ENCODE measurements at places on chromosomes 7 and 10. TPM values are rescaled to one million over a fixed set of nuclear protein-coding genes. Genes with fewer than 3 reads are reported as not detected.

Gene NXPH1
- total RNA-seq, result not detected

DNA sequence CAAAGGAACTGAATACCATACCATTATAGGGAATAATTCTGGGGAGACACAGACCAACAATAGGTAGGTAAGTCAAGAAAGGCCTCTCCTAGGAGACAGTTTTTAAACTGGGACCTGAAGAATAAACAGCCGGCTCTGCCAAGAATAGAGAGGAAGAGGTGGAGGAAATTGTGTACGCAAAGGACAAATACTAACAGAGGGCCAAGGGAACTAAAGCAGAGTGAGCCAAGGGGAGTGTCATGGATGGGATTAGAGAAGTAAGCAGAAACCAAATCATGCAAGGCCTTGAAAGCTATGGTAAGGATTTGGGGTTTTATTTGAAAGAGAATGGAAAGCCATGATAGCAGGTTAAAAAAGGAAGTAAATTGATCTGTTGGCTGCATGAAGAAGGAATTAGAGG, 18.1 kb upstream of the ITGB8 start:
- no peak for DNase-seq
- no peak overlapping the region for H3K4me3 ChIP-seq
- no peaks in the 10 kb centered on the region for H3K36me3 ChIP-seq
- H3K4me1 ChIP-seq, result no peaks in the 10 kb centered on the region
- no peak overlapping the region for H3K27ac ChIP-seq
- no peaks in the 10 kb centered on the region for H3K27me3 ChIP-seq

GRCh38 chr10:10796774-10797415, 220.8 kb upstream of the CELF2 start:
- no peak overlapping the region for H3K27ac ChIP-seq
- DNase-seq, result no peak
- no peaks in the 10 kb centered on the region for H3K27me3 ChIP-seq
- no peak overlapping the region for H3K4me3 ChIP-seq
- H3K4me1 ChIP-seq, result no peaks in the 10 kb centered on the region

DNA sequence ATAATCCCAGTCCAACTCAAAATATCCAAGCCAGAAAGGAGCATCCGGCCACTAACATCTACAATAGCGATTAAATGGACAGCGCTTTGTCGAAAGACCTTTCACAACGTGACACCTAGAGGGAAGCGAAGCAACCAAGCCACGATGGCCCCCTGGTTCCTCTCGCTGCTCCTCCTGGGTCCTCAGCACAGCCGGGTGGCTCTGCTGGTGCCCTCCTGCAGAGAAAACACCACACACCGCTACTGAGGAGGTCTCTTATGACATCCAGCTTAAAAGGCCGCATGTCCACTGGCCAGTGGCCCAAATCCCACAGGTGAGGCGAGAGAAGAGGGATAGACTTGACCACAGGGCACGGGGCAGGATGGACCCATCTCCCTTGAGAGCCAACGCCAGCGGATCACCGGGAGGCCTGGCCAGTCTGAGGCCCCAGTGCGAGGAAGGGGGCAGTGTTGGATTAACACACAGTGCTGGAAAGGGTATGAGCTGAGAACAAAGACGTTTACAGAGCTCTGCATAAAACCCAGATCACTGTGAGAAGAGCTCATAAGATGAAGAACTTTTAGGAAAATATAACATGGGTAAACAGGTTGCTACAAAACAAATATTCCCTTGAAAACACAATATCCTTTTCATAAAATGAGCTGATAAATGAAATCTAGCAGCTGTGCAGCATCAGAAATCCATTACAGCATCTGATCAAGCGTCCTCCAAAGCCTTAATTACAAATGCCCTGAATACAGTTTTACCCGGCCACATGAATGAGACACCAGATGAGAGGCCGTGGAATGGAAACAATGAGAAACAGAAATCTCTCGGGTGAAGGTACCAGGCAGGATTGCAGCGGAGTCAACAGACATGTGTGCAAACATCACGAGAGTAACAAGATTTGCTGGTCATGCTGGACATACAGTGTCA, 236.7 kb downstream of the DIP2C start:
- no peak for DNase-seq
- no peaks in the 10 kb centered on the region for H3K27me3 ChIP-seq
- no peak overlapping the region for H3K27ac ChIP-seq
- no peak overlapping the region for H3K4me3 ChIP-seq
- H3K36me3 ChIP-seq, result no peaks in the 10 kb centered on the region

DNA sequence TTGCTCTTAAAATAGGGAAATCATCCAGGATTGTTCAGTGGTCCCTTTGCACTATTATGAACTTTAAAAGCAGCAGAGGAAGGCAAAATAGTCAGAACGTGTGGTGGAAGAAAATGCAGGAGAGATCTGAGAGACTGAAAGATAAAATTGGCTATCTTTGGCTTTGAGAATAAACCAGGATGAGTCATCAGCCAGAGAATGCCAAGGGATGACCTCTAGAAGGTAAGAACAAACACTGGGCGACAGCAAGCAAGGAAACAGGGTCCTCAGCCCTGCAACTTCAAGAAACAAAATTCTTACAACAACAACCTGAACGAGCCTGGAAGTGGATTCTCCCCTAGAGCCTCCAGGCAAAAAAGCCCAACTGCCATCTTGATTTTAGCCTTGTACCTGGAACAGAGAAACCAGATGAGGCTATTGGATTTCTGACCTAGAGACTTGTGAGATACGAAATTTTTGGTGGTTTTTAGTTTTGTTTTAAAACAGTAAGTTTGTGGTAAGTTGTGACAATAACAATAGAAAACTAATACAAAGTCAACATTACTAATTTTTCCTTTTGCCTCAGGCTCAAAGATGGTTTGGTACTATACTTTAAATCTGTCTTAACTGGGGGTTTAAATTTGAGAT, 130.2 kb upstream of the CNTNAP2 start:
- DNase-seq, result no peak
- no peaks in the 10 kb centered on the region for H3K27me3 ChIP-seq
- H3K4me3 ChIP-seq, result no peak overlapping the region
- no peak overlapping the region for H3K27ac ChIP-seq
- H3K4me1 ChIP-seq, result no peaks in the 10 kb centered on the region

GRCh38 chr10:44755481-44755880, 155.7 kb upstream of the TMEM72 start:
- no peaks in the 10 kb centered on the region for H3K36me3 ChIP-seq
- no peak overlapping the region for H3K4me3 ChIP-seq
- peaks cover 11% of the 10 kb centered on the region for H3K4me1 ChIP-seq
- no peaks in the 10 kb centered on the region for H3K27me3 ChIP-seq
- no peak for DNase-seq

Gene PTPN20
- total RNA-seq, result 1.9 TPM

Gene ACTR3C
- total RNA-seq, result 31.6 TPM

DNA sequence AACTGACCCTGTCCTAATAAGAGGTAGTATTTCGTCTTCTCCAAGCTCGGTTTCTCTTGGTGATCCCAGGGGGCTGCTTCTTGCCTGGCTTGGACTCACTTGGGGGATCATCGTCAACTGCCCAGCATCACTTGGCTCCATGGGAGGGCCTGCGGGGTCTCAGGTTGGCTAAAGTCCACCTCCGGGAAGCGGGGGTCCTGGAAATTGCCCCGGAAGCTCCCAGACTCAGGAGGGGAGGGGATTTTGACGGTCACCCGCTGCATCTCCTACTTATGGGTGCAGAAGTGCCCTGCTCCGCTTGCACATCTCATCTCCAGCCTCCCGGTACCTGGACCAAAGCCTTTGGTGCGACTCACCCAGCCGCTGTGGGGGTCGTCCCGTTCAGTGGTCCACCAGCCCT, 18.7 kb downstream of the KCNK18 start:
- H3K27ac ChIP-seq, result no peak overlapping the region
- no peak overlapping the region for H3K4me3 ChIP-seq
- peaks cover 8% of the 10 kb centered on the region for H3K4me1 ChIP-seq
- peaks cover 5% of the 10 kb centered on the region for H3K27me3 ChIP-seq

Gene NPC1L1
- total RNA-seq, result 0.88 TPM

GRCh38 chr10:53489335-53490182, 717.0 kb upstream of the MBL2 start:
- H3K4me1 ChIP-seq, result no peaks in the 10 kb centered on the region
- H3K36me3 ChIP-seq, result no peaks in the 10 kb centered on the region
- H3K27me3 ChIP-seq, result no peaks in the 10 kb centered on the region
- H3K4me3 ChIP-seq, result no peak overlapping the region

Gene HOXA2
- 2.9 TPM for total RNA-seq

DNA sequence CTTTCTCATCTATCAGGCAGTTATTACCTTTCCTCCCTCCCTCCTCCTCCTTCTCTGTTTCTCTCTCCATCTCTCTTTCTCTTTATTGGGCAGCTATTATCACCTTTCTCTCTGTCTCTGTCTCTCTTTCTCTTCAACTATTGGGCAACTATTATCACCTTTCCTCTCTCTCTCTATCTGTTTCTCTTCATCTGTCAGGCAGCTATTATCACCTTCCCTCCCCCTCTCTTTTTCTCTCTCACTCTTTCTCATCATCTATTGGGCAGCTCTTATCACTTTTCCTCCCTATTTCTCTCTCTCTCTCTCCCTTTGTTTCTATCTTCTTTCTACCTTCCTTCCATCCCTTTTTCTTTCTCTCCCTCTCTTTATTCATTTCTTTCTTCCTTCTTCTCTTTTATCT, 1.2 kb downstream of the DMBT1 start:
- H3K4me3 ChIP-seq, result no peak overlapping the region
- peaks cover 4% of the 10 kb centered on the region for H3K4me1 ChIP-seq
- no peak for DNase-seq

Gene NUTM2E
- total RNA-seq, result 0.16 TPM

Gene CLRN3
- 9.4 TPM for total RNA-seq

DNA sequence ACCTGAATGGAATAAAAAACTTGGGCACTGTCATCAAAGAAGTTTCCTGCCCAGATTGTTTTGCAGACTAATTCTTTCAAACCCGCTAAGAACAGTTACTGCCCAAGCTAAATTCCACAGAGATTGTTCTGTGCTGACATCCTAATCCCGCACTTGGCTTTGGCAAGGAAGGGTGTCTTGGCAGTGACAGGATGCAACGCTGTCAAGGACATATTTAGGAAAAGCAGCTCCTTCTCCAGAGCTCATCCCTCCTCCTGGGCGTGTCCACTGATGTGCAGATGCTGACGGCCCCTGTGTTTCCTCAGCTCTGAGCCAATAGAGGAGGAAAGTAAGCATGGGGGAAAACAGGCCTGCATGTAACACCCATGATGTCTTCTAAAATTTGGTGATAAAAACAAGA, 74.2 kb downstream of the EEPD1 start:
- no peaks in the 10 kb centered on the region for H3K36me3 ChIP-seq
- H3K27me3 ChIP-seq, result no peaks in the 10 kb centered on the region
- no peaks in the 10 kb centered on the region for H3K4me1 ChIP-seq

- no peak overlapping the region for H3K27ac ChIP-seq
- no peak overlapping the region for H3K4me3 ChIP-seq
- H3K27me3 ChIP-seq, result no peaks in the 10 kb centered on the region
- H3K36me3 ChIP-seq, result no peaks in the 10 kb centered on the region
Measured at GRCh38 chr10:47438857-47439474, 44.9 kb downstream of the ANXA8 start.

GRCh38 chr7:1531979-1532455, 1.5 kb downstream of the MAFK start:
- H3K4me3 ChIP-seq, result peak overlapping the region; percentile 71
- H3K36me3 ChIP-seq, result no peaks in the 10 kb centered on the region
- no peak for DNase-seq
- peaks cover 28% of the 10 kb centered on the region for H3K4me1 ChIP-seq
- no peaks in the 10 kb centered on the region for H3K27me3 ChIP-seq

DNA sequence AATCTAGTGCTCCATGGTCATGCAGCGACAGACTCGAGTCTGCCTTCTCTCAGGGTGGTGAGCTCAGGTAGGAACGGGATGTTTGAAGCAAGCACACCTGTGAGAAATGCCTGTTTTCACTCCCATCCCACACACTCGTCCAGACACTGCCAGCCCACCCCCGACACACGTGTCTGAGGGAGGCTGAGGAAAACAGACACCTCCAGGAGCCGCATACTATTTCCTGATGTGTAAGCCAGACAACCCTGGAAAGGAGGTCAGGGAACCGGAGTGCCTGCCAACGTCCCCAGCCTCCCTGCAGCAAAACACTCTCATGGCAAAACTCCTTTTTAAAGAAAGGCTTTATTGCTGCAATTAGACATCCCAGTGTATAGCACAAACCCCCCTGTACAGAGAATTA, 80.2 kb downstream of the ALOX5 start:
- DNase-seq, result no peak
- no peaks in the 10 kb centered on the region for H3K27me3 ChIP-seq
- no peak overlapping the region for H3K4me3 ChIP-seq
- no peaks in the 10 kb centered on the region for H3K36me3 ChIP-seq
- no peaks in the 10 kb centered on the region for H3K4me1 ChIP-seq

- no peak for DNase-seq
- H3K36me3 ChIP-seq, result no peaks in the 10 kb centered on the region
- H3K4me1 ChIP-seq, result peaks cover 18% of the 10 kb centered on the region
Measured at GRCh38 chr10:73891540-73891939, 17.2 kb upstream of the CAMK2G start.

DNA sequence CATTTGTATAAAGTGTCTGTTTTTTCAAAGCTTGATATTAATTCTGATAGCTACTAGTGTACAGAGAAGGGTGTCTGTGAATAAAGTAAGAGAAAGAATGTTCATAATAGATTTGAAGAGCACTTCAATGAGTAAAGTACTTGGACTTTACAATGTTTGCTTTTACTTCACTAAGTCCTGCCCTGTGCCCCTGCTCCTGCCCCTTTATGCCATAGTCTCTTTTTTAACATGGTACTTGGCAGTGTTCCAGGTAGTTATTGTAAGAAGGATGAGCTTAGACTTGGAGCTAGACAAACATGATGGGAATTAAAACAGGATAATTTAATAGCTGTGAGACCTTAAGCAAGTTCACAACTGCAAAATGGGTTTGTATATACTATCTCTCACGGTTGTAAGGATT, 41.0 kb downstream of the ZEB1 start:
- no peaks in the 10 kb centered on the region for H3K4me1 ChIP-seq
- no peaks in the 10 kb centered on the region for H3K36me3 ChIP-seq
- no peak for DNase-seq
- H3K4me3 ChIP-seq, result no peak overlapping the region

- no peak overlapping the region for H3K27ac ChIP-seq
- no peak overlapping the region for H3K4me3 ChIP-seq
- H3K36me3 ChIP-seq, result no peaks in the 10 kb centered on the region
- H3K4me1 ChIP-seq, result no peaks in the 10 kb centered on the region
Measured at GRCh38 chr10:63919575-63920279, 398.5 kb downstream of the REEP3 start.

DNA sequence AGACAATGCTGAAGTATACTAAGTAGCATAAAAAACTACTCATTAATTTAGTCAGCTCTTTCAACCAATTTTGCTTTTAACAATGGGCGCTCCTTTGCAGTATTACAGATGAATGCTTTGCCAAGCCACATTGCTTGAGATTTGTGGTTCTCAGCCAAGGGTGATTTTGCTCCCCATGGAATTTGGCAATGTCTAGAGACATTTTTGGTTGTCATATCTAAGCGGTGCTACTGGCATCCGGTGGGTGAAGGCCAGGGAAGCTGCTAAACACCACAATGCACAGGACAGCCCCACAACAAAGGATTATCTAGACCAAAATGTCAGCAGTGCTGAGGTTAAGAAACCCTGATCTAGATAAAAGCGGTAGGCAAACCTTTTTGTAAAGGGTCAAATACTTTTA, 112.0 kb downstream of the UBE2H start:
- peaks cover 8% of the 10 kb centered on the region for H3K36me3 ChIP-seq
- no peak for DNase-seq
- H3K27me3 ChIP-seq, result no peaks in the 10 kb centered on the region
- H3K4me3 ChIP-seq, result no peak overlapping the region

All from kidney (tissue), 22 donors.